ENCODE measurements at places on chromosomes 12 and 14. TPM values are rescaled to one million over a fixed set of nuclear protein-coding genes. Genes with fewer than 3 reads are reported as not detected.

GRCh38 chr14:65631040-65631439 is 218.5 kb downstream of the FUT8 start:
- DNase-seq = no peak

- DNase-seq = no peak
Observed at GRCh38 chr12:59600171-59600570, 4.3 kb downstream of the SLC16A7 start.

The TMEM30B gene
- total RNA-seq = 69.4 TPM

DNA sequence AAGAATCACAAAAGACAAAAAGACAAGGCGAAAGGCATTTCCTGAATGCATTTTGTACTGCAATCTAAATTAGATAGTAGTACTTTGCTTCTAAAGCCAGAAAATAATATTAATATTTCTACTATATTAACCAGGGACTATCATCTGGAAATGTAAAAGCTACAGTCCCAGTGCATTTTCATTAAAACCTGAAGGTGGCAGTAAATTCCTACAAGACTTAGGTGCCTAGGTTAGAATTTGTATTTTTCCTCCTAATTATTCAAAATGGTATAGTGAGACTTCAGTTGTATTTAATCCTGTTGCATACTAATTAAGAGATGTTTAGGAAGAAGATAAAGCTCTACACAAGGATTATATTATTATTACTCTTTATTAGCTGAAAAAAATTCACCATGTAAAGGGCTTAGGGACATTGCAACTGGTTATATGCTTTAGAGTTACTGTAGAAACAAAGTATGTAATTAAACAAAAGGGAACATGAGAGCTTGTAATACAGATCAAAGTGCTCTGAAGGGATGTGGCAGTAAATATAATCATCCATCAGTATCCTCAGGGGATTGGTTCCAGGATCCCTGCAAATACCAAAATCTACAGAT is 53.6 kb downstream of the BRMS1L start:
- no peak for DNase-seq

The OTOGL gene
- total RNA-seq = 0.41 TPM

GRCh38 chr14:46091819-46092218 is 559.8 kb downstream of the RPL10L start:
- no peak for DNase-seq

The CORO1C gene
- 153 TPM for total RNA-seq

The DEGS2 gene
- total RNA-seq = 32.2 TPM

The SOAT2 gene
- not detected for total RNA-seq

The C1QL4 gene
- not detected for total RNA-seq

DNA sequence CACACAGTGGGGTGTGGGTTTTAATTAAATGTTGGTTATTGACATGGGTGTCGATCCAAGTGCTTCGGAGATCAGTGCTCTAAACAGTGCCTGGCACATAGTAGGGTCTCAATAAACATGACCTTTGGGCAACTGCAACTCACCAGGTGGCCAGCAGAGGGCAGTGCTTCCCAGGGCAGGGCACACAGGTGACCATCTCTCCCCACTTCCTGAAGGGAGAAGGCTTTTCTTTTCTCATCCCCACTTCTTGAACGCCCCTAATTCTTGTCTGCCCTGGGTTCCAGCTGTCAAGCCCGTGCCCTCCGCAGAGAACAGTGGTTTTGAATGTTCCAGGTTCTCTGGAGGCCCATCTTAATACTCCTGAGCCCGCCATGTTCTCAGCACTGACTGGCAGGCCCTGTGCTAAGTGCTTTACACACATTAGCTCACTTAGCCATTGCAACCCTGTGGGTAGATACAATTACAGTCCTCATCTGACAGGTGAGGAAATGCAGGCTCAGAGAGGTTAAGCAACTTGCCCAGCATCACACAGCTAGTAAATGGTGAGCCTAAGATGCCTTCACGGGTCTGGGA is 16.3 kb downstream of the RAPGEF3 start:
- peak; percentile 79 for DNase-seq

The NOC4L gene
- 12.6 TPM for total RNA-seq

- DNase-seq = peak; percentile 24
Observed at GRCh38 chr12:106954462-106955376, 988 bp upstream of the TMEM263 start.

GRCh38 chr12:26275313-26276131 is 80.1 kb downstream of the SSPN start:
- no peak for DNase-seq

DNA sequence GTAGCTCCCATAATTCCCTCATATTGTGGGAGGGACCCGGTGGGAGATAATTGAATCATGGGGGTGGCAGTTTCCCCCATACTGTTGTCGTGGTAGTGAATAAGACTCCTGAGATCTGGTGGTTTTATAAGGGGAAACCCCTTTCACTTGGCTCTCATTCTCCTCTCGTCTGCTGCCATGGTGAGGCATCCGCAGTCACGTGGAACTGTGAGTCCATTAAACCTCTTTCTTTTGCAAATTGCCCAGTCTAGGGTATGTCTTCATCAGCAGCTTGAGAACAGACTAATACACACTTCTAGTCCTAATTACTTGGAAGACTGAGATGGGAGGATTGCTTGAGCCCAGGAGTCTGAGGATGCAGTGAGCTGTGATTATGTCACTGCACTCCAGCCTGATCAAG is 64.4 kb downstream of the TMX1 start:
- DNase-seq = no peak

The PTCSC3 gene
- not detected for total RNA-seq

- DNase-seq = no peak
Observed at GRCh38 chr12:131379738-131380137, 331.2 kb upstream of the SFSWAP start.

DNA sequence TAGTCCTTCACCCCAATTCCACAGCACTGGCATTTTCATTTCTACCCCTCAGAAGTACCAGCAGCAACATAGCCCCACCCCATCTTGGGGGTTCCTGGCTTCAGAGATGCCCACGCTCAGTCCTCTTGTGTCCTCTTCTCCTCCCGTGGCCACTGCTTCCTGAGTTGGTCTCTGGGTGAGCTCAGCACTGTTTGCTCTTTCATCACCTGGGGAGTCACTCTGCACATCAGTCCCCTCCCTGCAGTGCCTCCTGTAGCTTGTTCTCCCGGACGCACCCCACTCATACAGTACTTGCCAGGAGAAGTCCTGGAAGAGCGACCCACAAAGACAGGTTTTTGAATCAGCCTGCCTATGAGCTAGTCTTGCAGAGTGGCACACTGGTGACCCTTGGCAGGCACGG is 63.8 kb downstream of the GSC start:
- no peak for DNase-seq

GRCh38 chr12:52494100-52494499 is 1.0 kb upstream of the KRT6A start:
- no peak for DNase-seq

DNA sequence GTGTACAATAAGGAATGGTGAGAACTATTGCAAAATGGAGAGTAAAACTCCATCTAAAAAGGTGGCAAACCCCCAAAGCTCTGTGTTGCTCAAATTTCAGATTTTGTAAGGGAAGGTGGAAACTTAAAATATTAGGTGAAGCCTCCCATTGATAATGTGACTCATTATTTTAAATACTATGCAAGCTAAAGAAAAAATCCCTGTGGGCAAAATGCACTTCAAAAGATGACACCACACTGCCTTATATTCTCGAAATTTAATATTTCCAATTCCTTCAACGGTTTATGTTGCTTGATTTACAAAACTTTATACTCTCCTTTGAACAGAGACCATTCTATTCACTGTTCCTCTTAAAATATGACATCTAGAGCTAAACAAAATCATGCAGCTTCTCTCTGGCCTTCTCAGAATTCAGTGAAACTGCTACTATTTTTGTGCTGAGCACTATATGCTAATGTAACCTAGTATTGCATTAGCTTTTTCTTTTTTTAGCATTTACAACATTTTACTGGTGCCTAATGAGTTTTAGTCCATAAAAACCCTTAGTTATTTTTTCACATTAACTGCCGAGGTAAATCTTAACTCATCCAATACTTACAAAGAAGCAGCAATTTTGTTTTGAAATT is 297.7 kb downstream of the SYT1 start:
- no peak for DNase-seq

GRCh38 chr12:102232036-102232435 is 34.4 kb upstream of the PMCH start:
- no peak for DNase-seq

- DNase-seq = no peak
Observed at GRCh38 chr12:44441155-44441554, 435.0 kb downstream of the NELL2 start.

The CNTN1 gene
- 3.2 TPM for total RNA-seq

DNA sequence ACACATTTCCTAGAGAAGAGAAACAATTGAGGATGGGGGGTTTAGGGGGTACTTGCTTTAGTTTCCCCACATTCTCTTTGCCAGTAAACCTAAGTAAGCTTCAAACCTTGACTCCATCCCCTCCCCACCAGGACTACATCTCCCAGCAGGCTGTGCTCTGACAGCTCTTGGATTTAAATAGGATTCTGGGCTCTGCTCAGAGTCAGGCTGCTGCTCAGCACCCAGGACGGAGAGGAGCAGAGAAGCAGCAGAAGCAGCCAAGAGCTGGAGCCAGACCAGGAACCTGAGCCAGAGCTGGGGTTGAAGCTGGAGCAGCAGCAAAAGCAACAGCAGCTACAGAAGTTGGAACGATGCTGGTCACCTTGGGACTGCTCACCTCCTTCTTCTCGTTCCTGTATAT is 20.6 kb downstream of the RDH12 start:
- DNase-seq = peak; percentile 34

DNA sequence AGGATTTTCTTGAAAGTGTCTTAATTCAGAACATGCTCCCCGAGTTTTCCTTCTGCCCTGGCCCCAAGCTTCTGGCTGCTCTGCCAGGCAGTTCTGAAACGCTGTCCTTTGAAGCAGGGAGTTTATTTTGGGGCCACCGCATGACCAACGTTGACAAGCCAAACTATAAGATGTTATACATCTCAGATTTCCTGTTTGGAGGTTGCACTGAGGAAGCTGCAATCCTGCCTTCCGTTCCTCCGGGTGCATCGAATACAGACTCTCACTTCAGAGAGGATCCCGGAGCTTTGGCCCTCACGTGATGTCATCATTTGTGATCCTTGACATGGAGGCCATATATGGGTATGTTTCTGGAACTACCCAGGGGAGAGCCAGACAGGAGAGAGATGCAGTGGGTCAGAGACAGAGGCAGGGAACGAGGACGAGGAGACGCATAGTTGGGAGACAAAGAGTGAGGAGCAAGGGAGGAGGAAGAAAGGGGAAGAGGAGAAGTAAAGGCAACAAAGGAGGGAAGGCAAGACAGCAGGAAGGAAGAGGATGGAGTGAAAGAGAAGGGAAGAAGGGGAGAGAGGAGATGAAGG is at the start of gene ASB2:
Gene ASB2, minus strand, starts transcription at position 94 of the 581 bp plus-strand sequence. CDS start 12,031 bp downstream, outside the sequence.
- DNase-seq = peak; percentile 41

The TAS2R20 gene
- 2.6 TPM for total RNA-seq

The DHH gene
- total RNA-seq = not detected

DNA sequence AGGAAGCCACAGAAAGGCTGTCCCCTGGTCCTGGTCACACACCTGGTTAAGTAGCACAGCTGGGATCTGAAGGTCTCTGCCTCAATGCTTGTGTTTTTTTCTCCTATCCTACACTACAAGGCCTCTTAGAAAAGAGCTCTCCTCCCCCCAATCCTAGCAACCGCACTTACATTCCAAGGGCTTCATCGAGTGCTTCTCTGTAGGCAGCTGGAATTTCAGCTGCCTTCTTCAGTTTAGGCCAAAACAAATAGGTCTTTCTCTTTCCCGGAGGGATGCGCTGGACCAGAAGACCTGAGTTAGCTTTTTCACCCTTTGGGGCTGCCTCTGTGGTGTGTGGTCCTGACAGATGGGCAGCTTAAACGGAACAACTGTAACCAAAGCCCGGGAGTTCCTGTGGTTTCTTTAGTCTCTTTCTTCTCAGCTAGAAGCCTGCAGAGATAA is 109.7 kb downstream of the GPATCH2L start:
- DNase-seq = no peak

GRCh38 chr12:9711664-9712063 is 21.2 kb downstream of the CLECL1 start:
- no peak for DNase-seq

The PRIMA1 gene
- total RNA-seq = 8.2 TPM

The OVCH1 gene
- total RNA-seq = 0.37 TPM

GRCh38 chr12:128531170-128531569 is 264.2 kb downstream of the TMEM132C start:
- no peak for DNase-seq

The HHIPL1 gene
- 0.79 TPM for total RNA-seq

DNA sequence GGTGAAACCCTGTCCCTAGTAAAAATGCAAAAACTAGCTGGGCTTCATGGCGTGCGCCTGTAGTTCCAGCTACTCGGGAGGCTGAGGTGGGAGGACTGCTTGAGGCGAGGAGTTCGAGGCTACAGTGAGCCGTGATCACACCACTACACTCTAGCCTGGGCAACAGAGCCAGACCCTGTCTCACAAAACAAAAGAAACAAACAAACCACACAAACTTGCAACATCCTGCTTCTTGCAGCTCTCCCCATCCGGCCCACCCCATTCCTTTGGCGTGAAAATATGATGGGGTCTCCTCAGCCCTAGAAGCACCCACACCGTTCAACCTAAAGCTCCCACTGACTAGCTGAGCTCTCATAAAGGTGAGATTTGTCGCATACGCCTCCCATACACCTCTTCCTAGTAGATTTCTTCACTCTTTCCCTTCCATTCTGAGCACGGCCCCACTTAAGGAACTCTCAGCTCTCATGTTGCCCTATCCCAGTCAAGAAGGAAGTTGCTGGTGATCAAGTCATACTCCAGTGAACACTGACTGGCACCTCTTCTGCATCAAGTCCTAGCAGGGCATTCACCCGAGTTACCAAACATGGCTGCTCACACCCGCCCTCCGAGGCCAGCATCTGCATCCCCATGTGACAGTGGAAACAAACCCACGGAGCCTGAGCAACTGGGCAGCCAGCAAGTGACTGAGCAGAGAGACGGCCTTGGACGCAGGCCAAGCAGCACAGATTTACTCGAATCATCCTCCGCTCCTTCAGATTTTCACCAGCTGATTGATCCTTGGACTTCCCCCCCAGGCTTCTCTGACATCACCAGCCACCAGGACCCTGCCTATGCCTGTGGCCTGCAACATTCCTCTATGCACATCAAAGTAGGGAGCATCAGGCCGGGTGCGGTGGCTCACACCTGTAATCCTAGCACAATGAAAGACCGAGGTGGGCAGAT is 18.9 kb upstream of the CD27 start:
- no peak for DNase-seq

The MMP19 gene
- total RNA-seq = 5.2 TPM

The ZDHHC22 gene
- not detected for total RNA-seq

The HOXC12 gene
- total RNA-seq = not detected

- no peak for DNase-seq
Observed at GRCh38 chr12:102365365-102365764, 115.0 kb downstream of the IGF1 start.

DNA sequence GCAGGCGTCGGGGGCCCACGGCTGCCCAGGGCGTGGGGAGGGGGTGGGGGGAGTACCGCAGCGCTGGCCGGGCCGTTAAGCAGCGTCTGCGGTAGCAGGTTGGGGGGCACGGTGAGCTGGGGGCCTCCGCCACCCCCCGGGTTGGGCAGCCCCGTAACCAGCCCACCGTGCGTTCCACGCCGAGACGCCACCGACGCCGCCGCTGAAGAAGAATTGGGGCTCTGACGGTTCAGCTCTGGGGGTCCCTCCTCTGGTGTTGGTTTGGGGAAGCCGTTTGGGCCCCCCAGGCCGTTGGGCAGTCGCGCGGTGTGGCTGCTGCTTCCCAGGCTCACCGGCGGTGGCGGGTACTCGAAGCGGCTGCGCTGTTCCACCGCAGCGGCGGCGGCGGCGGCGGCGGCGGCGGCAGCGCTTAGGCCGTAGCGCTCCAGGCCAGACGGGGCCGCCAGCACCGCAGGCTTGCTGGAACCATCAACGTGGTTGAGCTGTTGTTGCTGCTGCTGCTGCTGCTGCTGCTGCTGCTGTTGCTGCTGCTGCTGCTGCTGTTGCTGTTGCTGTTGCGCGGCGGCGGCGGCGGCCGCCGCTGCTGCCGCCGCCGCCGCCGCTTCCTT is 1.5 kb downstream of the IRF2BPL start:
- DNase-seq = no peak

Data from transverse colon (tissue), 4 donors.